NCI-H2107 (cell line): ENCODE measurements at places on chromosomes 12 and 14.

DNA sequence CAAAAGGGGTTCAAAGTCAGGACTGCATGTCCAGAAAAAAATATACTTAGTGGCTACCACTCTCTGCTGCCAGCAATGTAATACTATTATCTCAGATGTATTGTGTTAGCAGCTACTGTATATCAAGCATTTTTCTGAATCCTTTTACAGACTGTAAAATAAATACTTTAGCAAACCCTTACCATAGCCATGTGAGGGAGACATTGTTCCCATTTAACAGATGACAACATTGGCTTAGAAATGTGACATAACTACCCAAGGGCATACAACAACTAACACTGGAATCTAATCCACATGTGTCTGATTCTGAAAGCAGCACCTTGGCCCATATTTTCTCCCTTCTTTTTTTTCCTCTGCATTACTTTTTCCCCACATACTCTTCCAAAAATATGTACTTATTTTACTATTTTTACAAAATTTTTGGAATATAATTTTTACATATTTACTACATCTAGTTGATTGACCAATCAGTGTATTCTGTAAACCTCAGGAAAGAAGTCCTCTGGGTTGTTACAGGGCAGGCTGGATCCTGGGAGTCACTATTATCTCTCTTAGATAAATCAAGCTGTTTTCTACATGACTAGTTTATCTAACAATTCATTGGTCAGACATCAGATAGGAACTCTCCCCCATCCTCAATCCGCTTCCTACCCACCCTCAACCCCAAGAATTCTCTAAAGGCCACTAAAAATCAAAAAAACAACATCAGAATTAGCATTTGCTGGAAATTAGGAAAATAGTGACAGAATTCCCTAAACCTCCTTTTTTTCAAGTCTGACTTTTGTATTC, 154.1 kb downstream of the BTG1 start:
- DNase-seq, result no peak

DNA sequence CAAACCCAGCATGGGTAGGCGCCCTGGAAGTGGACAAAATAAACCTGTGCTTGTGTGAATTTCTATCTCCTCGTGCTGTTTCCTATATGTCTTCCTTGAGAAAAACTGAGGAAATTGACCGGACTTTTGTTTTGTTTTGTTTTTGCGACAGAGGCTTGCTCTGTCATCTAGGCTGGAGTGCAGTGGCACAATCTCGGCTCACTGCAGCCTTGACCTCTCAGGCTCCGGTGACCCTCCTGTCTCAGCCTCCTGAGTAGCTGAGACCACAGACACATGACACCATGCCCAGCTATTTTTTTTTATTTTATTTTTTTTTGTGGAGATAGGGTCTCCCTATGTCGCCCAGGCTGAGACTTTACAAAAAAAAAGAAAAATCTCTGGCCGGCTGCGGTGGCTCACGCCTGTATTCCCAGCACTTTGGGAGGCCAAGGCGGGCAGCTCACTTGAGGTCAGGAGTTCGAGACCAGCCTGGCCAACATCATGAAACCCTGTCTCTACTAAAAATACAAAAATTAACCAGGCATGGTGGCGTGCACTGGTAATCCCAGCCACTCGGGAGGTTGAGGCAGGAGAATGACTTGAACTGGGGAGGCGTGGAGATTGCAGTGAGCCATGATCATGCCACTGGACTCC, 22.5 kb upstream of the MIA2 start:
- no peak for DNase-seq

- no peak for DNase-seq
Measured at GRCh38 chr12:52015532-52016041, 8.8 kb downstream of the TAMALIN start.

DNA sequence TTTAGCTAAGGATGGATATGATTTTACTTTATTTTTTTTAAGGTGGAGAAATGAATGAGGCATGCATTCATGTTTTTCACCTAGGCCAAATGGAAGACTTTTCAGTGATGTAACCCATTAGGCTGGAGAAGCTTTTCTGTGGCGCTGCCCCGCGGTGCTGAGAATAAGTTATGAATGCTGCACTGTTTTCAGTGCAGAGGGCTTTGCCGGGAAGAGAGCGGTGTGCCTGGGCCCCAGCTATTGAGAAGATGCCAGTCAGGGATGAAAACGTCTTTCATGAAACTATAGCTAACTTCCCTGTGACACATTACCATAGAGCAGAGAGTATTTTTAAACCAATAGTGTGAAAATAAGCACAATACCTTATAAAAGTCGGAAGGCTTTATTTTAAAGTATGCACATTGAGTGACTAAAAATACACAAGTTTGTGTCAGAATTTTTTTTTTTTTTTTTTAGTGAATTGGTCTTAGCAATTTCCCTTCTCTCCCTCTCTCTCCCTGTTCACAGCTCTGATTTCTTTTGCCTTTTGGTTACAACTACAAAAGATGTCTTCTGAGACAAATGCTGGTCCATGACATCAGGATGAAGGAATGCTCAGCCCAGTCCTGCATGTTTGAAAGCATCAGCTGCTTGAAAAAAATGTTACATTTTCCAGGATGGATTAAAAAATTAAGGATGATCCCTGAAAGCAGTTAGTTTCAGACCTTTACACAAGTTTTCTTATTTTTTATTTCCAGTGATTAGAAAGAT, 48.3 kb downstream of the NPAS3 start:
- DNase-seq, result no peak

DNA sequence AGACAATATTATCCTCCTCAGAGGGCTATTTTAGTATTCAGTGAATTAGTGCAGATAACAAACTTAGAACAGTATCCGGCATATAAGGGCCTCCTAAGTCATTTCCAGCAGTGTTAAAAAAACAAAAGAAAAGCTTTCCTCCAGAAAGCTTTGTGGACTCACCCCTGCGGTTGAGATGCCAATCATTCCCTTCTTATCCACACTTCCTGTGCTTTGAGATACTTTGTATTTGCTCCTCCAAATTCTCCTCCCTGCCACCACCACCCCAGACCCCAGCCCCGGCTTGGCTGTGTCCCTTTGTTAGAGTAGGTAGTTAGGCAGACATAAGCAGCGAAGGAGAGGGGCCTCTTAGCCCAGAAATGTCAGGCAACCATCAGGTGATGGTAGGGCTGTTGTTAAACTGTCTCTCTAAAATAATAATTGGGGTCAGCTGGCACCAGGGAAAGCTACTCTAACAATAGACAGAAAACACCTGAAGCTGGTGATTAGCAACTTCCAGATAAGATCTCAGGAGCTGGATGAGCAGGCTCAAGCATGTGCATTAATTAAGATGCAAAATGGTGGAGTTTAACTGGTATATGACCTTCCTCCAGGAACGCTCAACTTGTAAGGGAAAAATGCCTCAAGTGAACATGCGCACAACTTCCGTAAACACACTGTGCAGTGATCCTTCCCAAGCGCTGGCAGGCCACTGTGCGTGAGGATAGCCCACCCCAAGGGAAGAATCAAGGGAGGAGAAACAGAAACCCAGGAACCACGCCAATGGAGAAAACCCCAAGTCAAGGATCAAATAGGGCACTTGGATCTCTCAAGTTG, 152.1 kb upstream of the EEA1 start:
- no peak for DNase-seq

GRCh38 chr14:69999261-69999674, 120.1 kb downstream of the SMOC1 start:
- peak; percentile 84 for DNase-seq

GRCh38 chr14:106843386-106843785, 1317.0 kb downstream of the TMEM121 start:
- no peak for DNase-seq

GRCh38 chr12:91778091-91778832, 367.4 kb downstream of the BTG1 start:
- no peak for DNase-seq

DNA sequence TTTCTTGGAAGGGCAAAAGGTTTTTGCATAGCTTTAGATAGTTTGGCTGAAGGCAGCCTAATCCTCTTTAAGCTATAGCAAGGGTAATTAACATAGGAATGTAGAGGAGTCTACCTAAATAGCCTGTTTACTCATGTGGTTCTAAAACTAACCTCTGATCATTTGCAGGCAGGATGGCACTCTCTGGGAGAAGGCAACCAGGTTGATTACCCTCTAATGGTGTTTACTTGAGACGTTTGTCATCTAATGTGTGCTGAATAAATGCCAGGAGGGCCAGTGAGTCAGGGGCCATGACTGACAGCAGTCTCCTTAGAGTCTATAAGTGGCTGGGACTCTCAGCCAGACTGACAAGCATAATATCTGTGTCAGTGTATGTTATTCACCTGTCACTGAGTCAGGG, 286.4 kb downstream of the PCNX1 start:
- no peak for DNase-seq
